ENCODE measurements at places on chromosomes 1 and 21.

GRCh38 chr1:100866041-100866900, 28.4 kb downstream of the EXTL2 start:
- peak; percentile 27 for DNase-seq

- no peak for DNase-seq
Observed at GRCh38 chr1:54763816-54764132, 549 bp downstream of the PARS2 start.

GRCh38 chr1:66285618-66286270, 248.2 kb upstream of the SGIP1 start:
- DNase-seq, result no peak

DNA sequence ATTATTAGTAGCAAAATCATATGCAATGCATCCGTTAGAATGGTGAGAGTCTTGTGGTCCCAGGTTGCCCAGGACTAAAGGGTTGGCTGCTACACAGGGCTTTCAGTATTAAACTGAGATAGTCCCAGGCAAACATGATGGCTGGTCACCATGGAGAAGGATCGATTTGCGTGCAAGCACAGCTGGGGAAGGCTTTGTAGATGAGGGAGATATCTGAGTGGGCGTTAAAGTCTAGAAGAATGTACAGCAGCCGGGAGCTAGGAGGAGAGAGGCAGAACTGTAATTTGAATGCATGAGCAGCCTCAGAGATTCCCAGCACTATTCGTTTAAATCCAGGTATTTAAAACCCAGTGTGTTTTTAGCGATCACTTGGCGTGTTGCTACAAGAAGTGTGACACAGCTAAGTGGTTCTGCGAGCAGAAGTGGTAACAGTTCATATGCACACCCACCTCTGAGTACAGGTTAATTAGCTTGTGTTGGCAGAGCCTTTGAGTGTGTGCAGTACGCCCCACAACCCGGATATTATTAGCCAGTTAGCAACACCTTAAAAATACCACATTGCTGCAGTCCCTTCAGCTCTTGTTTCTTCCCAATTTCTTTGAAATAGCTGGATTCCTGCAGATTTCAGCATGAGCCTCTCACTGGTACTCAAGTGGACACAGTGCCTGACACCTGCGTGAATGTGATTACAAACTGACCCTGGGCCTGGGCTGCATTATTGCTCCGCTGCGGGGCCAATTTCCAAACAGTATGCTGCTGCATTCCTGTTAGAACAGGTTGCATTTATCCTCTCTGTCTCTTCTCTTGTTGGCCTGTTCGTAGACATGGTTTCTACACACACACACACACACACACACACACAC, 67.2 kb upstream of the SCAF4 start:
- DNase-seq, result no peak

DNA sequence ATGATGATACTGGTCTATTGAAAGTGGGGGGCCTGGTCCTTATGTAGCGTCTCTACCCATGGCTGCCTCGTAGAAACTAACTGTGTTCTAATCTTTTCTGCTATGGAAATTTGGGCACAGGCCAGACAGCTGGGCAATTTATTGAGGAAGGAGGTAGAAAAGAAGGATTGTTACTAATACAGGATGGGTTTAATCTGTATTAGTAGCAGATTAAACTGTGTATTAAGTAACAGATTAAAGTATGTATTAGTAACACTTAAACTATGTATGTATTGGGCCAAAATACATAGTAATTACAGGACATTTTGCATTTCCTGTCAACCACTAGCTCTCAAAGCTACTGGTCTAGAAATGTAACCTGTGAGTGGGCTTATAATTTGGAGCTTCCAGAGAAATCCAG, 142.0 kb downstream of the MAST2 start:
- DNase-seq, result peak; percentile 19

DNA sequence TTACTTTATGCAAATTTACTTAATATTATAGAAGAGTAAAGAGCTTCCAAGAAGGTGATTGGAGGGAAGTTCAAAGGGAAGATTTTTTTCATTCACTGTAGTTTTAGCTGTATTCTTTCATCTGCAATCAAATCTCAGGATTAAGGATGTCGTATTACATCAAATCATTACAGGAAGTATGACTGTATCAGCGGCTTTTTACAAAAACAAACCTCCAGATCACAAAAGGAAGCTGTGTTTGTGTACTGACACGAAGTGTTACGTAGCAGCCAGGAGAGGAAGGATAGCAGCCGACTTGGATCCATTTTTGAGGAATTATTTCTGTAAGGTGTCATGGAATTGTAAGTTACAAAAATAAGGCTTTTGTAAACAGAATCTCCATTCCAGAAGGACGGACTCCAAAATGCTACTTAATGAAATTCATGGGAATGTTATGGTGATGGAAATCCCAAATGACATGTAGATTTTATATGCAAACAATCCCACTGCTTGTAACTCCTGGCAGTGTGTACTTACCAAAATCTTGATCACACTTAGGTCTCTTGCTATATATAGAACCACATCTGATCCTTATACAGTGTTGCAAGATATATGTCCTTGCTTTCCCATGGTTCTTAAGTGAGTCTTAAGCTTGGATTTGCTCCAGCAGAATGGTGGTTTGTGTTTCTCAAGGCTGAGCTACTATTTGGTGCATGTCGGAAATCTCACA, 49.8 kb downstream of the KCNJ15 start:
- peak; percentile 99 for DNase-seq

DNA sequence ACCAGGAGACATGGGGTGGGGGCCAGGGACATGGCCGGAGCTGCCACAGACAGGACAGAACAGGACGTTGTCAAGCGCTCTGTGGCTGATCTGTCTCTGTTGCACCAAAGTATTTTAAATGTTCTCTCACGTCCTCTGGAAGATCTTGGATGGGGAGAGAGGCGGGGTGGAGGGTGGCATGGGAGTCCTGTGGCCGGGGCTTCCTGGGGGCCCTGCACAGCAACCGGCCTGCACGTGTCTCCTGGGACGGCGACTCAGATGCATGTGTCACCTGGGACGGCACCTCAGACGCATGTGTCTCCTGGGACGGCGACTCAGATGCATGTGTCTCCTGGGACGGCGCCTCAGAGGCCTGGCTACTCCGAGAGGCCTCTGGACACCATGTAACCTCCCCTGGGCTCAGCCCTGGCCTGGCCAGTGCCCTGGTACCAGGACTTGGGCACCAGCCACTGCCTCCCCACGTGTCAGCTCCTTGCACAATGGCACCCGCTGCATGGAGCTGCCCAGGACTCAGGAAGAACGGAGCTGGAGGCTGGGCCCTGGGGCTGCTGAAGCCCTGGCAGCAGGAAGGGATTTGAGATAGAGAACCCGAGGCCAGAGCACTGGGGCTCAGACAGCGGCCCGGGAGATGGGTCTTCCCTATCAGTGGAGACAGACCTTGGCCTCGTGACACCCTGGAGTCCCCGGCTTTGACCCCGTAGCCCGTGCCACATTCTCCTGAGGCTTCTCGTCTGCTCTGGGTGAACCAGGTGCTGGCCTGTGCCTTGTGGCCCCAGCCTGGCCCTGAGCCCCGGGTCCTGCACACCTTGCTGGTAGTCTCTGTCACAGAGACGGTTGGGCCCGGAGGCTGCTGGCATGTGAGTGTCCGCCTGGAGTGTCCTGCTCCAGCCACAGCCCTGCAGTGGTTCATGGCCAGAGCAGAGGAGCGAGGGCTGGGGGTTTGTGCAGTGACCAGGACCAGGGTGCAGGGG, 14.7 kb upstream of the SLC19A1 start:
- DNase-seq, result no peak

DNA sequence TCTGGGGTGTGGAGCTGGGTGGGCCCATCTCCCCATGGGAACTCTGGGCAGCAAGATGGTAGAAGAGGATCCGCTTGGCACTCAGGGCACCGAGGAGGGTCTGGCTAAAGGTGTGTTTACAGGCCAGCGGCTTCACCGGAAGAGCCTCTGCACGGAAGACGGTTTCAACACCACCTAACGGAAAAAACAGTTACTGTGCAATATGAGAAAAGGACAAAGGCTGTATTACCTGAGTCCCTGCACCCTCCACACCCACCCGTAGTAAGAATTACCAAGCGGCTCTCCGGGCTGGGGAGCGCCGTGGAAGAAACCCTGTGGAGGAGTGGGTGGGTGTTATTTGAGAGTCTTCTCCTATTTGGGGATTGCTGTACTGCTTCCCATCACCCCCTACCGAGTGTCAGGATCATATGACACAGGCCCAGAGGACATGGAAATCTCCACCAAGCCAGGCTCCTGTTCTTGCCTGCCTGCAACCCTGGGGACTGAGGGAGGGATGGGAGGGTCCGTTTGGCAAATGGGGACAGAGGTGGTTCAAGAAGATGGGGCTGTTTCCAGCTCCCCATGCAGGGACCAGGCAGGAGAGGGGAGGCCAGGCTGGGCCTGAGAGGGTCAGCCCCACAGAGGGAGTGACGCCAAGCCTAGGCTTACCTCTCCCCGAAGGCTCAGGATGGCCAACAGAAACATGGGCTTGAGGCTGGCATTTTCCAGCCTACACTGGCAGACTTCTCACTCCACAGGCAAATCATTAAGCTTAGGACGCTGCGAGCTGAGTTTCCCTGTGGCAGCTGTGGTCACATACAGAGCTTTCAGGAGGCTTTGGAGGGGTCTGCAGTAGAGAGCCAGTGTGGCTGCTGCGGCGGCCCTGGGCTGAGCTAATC, 203.5 kb upstream of the TMEM51 start:
- DNase-seq, result no peak

DNA sequence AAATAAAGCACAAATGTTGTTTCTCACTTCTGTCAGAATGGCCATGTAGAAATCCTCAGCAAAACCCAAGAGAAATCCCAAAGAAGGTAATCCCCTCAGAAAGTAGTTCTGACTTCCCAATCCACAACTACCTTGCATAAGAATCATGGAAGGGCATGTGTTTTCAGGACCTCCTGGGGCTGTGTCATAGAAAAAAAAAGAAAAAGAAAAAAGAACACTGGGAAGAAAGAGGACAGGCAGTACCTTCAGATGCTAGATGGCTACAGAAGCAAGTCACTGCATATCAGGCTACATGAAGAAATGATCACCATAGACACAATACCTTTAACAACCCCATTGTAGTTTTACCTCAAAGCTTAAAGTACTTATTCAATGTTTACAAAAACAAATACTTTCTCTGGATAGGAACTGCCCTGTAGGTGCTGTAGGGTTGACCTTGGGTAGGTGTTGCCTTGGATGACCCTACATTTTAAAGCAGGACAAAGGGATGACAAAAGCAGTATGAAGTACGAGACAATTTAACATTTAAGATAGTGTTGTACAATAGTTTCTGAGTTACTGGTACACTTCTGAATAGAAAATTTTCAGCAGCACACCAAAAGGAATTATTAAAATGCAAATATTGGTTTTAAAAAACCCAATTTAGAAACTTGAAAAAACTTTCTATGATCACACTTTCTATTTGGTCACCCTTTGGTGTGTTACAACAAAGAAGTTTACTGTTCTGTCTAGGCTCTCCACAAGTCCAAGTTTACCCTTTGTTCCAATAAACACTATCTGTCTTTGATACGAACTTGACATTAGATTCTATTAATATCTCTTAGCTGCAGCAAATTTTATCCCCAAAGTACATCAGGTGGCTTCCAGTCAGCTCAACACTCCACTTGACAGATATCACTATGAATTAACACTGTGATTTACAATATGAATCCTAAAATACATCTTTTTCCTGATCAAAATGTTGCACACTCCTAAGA, 5.0 kb downstream of the TRIT1 start:
- DNase-seq, result no peak

DNA sequence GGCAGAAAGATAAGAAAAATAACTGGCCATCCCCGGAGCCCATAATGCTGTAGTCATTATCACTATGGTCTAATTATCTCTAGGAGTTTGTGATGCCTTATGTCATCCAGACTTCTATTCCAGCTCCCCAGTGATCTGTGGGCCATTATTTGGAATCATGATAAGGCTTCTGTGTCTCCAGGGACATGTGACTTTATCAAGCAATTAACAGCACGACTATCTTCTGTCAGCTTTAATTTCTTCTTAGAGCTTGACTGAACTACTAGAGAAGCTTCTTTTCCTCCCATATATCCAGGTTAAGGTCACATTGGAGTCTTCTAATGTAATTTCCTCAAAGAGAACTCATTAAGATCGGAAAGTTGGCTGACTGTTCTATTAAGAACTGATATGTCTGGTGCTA, 100.4 kb downstream of the LHX8 start:
- DNase-seq, result no peak

GRCh38 chr1:156602557-156602993, 1.3 kb upstream of the GPATCH4 start:
- DNase-seq, result no peak

DNA sequence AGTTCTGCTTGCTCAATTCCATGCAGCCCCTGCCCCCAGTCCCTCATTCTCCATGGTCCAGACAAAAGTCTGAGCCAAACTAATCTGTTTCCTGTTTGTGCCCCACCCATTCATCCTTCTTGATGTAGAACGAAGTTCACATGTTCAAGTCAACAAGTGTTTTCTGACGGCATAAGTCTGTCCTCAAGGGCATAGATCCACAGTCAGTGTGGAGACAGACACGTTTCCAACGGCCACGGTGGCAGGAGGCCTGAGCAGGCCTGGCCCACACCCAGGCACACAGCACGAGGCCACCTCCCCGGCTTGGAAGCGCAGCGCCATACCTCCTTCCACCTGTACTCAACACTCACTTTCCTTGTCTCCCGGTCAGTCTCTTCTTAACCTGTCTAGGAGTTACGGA, 16.1 kb downstream of the ADORA1 start:
- DNase-seq, result no peak

DNA sequence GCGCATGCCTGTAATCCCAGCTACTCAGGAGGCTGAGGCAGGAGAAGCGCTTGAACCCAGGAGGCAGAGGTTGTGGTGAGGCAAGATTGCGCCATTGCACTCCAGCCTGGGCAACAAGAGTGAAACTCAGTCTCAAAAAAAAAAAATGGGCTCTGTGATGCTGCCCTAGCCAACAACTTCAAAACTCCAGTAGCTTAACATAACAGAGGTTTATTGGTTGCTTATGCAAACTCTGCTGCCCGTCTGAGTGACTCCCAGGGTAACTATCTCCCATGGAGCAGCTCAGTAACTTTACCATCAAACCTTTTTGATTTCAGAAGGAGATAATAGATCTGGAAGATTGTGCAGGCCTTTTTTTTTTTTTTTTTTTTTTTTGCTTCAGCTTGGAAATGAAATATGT, 18.9 kb upstream of the ITLN2 start:
- DNase-seq, result no peak

DNA sequence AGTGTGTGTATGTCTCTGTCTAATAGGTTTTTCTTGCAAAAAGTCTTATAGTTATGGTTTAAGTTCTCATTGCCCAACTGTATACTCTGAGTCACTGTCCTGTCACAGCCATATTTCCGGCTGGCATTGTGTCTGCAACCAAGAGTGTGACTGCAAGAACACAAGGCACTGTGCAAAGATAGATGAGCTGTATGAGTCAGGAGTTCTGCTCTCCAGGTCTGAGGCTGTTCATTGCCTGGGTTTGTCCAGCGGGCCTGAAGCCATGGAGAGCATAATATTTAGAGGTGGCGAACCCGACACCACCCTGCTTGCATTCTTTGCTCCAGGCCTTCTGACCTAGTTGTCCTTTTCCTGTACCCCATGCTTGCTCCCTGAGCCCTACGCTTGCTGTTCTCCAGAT, 50.9 kb upstream of the CNIH3 start:
- no peak for DNase-seq

Data from fibroblast of skin of left biceps (primary cell).